ENCODE measurements at places on chromosomes 3 and 15. TPM values are rescaled to one million over a fixed set of nuclear protein-coding genes. Genes with fewer than 3 reads are reported as not detected.

GOLGA8J gene
- 0.67 TPM for total RNA-seq

SLC6A11 gene
- 0.34 TPM for total RNA-seq

EFHB gene
- 0.94 TPM for total RNA-seq

IGSF11 gene
- total RNA-seq: 0.22 TPM

TTBK2 gene
- 14.8 TPM for total RNA-seq

TGM5 gene
- total RNA-seq: 0.16 TPM

P2RY1 gene
- 1.4 TPM for total RNA-seq

TM6SF1 gene
- total RNA-seq: 2.1 TPM

IL16 gene
- 0.36 TPM for total RNA-seq

ABHD10 gene
- 28.6 TPM for total RNA-seq

ACKR2 gene
- total RNA-seq: 2.1 TPM

DNAJC13 gene
- 38.5 TPM for total RNA-seq

RYK gene
- total RNA-seq: 57.1 TPM

FBXO40 gene
- total RNA-seq: not detected

GMPPB gene
- total RNA-seq: 21.4 TPM

ITPKA gene
- total RNA-seq: 1.0 TPM

PRRT3 gene
- total RNA-seq: 2.4 TPM

LYZL4 gene
- not detected for total RNA-seq

SEMA3F gene
- 6.6 TPM for total RNA-seq

RPP25 gene
- 4.7 TPM for total RNA-seq

RBP2 gene
- total RNA-seq: not detected

ADAMTS9 gene
- 7.5 TPM for total RNA-seq

GOLGB1 gene
- 76.6 TPM for total RNA-seq

SMCO1 gene
- total RNA-seq: not detected

CHD2 gene
- total RNA-seq: 90.0 TPM

FBXW12 gene
- total RNA-seq: not detected

NEIL1 gene
- 5.1 TPM for total RNA-seq

JMJD7 gene
- total RNA-seq: 7.6 TPM

TRPM1 gene
- total RNA-seq: not detected

RTP1 gene
- not detected for total RNA-seq

RCN2 gene
- 68.0 TPM for total RNA-seq

DNASE1L3 gene
- total RNA-seq: not detected

TMEM115 gene
- 48.7 TPM for total RNA-seq

ZIC4 gene
- not detected for total RNA-seq

CILP gene
- total RNA-seq: 1.1 TPM

RETNLB gene
- not detected for total RNA-seq

MESP2 gene
- not detected for total RNA-seq

PLA2G4F gene
- not detected for total RNA-seq

SLC22A13 gene
- 0.72 TPM for total RNA-seq

ADGRG7 gene
- total RNA-seq: not detected

RTP4 gene
- total RNA-seq: 1.2 TPM

PCOLCE2 gene
- total RNA-seq: 4.5 TPM

RLBP1 gene
- not detected for total RNA-seq

IMPG2 gene
- 0.26 TPM for total RNA-seq

CMTM8 gene
- 1.6 TPM for total RNA-seq

PEAK1 gene
- total RNA-seq: 58.5 TPM

PATL2 gene
- total RNA-seq: 1.2 TPM

SRPRB gene
- total RNA-seq: 99.4 TPM

NOX5 gene
- total RNA-seq: 0.09 TPM

RTP3 gene
- total RNA-seq: not detected

CYFIP1 gene
- 117 TPM for total RNA-seq

CACNA2D2 gene
- total RNA-seq: 1.00 TPM

CHL1 gene
- total RNA-seq: not detected

MCTP2 gene
- total RNA-seq: 4.5 TPM

KIF15 gene
- 1.5 TPM for total RNA-seq

GHSR gene
- total RNA-seq: not detected

FEZF2 gene
- not detected for total RNA-seq

FBXL22 gene
- 0.34 TPM for total RNA-seq

INSYN1 gene
- 5.2 TPM for total RNA-seq
